ENCODE measurements at places on chromosomes 5 and 9.

DNA sequence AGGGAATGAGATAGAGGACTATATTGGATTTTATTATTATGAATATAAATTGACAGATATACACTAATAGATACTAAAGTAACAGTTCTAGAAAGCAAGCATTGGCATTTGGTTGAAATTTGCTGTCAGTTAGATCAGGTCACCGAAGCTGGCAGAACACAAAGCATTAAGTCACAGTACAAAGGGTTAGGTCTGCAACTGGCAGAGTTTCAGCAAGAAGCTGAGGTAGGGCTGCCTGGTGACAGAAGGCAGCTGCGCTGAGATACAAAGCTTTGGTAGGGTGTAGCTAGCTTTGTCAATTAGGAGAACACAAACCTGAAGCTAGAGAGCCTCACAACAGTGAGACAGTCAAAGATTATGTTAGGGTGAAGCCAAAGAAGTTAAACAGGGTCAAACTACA is 6.3 kb upstream of the CSNK1G3 start:
- DNase-seq, result no peak

- DNase-seq, result peak; percentile 84
Measured at GRCh38 chr9:108565651-108566378, 290.0 kb downstream of the ACTL7B start.

DNA sequence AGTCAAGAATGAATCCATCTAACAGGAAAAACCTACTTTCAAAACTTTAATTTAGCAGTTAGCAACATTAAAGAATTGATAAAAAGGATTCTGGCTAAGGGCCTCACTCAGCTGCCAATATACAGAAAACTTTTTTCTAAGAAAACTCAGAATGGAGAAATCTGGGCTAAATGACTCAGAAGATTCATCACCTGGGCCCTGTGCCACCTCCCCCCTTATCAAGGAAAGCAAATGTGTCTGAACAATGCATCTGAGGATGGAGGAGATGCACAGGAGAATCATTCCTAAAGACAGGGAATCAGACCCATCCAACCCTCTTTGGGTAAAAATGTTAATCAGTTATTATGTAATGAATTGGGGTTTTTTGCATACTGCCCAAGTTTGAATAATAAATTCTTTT is 592.0 kb upstream of the DMAC1 start:
- DNase-seq, result no peak

DNA sequence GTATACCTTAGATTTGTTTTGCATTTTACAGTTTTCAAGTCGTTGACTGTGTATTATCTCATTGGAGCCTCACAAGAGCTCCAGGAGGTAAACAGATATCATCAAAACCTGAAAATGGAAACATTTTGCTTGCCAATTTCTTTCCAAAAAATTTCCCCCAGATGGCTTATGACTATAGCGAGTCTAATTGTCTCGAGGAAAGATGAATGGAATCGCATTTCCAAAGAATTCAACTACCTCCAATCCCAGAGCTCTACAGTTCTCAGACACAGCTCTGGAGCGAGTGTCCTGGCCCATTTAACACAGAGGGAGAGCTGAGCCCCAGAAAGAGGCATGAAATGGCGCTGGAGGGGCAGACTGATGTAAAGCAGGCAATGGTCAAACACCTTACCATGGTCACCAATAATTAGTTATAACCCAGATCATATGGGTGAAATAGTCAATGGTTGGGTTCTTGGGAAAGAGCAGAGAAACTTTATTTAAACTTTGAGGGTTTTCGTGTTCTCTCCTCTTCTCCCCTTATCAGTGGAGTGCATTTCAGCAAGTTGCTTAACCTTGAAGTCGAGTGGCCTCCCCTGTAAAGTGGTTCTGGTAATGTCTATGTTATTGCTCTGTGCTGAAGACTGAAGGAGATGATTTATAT is 168.2 kb downstream of the ZDHHC21 start:
- DNase-seq, result no peak

DNA sequence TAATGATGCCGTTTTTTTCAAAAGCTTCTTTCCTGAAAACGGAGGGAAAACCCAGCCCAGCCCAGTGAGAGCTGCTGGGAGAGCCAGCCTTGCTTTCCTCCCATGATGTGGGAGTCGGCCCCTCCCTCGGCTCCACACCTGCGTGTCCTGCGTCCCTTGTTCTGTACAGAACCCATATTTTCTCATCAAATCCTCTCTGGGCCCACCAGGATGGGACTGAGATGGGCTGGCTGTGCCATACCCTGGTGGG is 8.9 kb downstream of the FLT4 start:
- DNase-seq, result no peak

- no peak for DNase-seq
Measured at GRCh38 chr5:110752953-110753352, 14.1 kb downstream of the SLC25A46 start.

- no peak for DNase-seq
Measured at GRCh38 chr9:18074041-18074440, 399.9 kb upstream of the ADAMTSL1 start.

DNA sequence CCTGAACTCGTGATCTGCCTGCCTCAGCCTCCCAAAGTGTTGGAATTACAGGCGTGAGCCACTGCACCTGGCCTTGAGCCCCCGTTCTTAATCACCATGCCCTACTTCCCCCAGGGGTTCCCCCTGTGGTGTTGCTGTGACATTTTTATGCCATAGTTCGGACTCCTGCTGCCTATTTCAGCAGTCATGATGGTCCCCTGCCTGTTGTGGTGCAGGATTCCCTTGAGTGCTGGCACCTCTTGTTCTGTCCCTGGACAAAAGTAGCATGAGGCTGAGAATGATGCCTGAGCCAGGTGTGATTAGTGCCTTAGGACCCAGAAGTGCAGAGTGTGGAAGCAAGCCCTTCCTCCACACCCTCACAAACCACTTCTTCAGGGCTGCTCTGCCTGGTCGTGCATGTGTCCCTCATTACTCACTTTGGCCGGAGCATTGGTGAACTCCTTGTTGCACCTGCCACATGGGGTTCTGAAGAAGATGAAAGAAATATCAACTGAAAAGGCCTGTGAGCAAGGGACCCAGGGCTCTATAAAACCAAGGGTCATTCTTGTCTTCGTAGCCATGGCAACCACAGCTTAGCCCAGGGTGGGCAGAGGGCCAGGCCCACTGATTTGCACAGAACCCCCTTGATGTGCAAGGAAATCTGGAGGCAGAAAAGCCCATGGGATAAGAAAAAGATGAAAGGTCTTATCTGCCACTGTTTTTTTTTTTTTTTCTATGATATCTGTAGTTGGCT is 228.0 kb downstream of the NTRK2 start:
- no peak for DNase-seq

- no peak for DNase-seq
Measured at GRCh38 chr9:21679432-21679831, 123.0 kb upstream of the MTAP start.

GRCh38 chr5:61416010-61416409 is 84.0 kb downstream of the ZSWIM6 start:
- no peak for DNase-seq

GRCh38 chr9:134399435-134400056 is 73.3 kb downstream of the RXRA start:
- peak; percentile 54 for DNase-seq

DNA sequence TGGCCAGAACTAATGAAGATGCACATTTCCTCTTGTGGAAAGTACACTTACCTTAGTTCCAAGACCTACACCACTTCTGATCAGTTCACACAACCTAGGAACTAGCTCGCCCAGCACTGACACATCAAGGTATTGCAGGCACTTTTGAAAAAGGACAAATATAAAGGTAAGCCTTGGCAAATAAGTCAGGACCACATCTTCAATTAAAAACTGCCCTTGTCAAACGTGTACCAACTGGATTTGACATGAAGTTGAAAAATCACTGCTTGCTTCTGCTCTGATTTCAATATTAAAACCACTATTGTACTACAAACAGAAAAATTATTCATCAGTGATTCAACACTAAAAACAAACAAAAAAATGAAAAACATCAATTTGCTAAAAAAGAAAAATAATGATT is 45.0 kb upstream of the OR2K2 start:
- no peak for DNase-seq

GRCh38 chr9:129323376-129323998 is 145.4 kb upstream of the IER5L start:
- DNase-seq, result no peak

DNA sequence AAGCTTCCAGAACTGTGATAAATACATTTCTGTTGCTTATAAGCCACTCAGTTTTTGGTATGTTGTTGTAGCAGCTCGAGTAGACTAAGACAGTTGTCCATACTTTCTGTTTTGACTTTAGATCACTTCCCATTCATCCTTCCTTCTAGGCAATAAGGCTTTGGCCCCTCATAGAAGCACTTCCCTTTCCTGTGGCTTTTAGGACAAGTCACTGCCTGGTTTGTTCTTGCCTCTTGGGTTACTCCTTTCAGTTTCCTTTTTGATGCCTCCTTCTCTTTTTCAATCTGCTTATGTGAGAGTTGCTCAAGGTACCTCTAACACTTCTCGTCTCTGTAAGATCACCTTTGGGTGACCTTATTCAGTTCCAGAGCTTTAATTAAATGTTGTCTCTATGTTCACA is 72.4 kb upstream of the NTRK2 start:
- DNase-seq, result peak; percentile 1

DNA sequence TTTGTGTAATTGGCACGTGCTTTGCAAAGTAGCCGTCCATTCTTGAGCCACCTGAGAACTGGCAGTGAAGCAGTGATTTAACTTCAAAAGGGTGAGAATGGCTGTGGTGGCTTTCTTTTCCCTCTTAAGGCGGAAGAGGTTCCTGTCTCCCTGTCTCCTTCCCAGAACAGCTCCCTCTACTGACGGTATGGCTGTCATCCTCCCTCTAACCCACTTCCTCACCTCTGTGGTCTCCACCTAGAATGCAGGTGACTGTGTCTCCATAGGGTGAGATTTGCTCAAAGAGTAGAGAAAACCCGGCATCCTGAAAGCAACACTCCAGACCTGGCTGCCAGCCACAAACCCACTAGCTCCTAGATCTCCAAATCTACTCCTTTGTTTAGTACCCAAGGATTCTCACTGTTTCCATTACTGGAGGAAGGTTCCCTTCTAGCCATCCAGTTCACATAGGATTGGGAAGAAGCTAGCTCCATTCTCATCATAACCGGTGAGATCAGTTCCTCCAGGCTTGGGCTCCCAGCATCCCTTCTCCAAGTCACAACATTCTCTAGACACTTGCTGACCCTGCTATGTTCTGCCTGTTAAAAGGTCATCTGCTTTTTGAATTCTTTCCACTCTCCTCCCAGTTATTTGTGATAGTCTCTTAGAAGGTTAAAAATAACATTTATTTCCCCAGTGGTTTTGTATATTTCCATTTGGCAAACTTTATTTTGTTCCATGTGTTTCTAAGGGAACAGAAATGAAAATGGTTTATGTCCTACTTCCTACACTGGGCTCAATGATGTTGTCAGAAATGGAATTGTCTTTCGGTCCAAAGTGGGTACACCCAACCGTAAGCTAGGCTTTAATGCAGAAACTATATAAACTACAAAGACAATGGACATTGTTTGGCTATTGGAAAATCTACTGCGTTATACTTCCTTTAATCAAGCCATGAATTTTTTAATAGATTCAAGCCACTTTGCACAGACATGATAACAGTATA is 269.4 kb downstream of the CWC27 start:
- no peak for DNase-seq

GRCh38 chr5:55324815-55325418 is 17.1 kb downstream of the MTREX start:
- DNase-seq, result peak; percentile 80

- peak; percentile 33 for DNase-seq
Measured at GRCh38 chr5:151758141-151758429, 346 bp downstream of the ATOX1 start.

GRCh38 chr9:8267636-8268035 is 468.1 kb upstream of the DMAC1 start:
- no peak for DNase-seq

- no peak for DNase-seq
Measured at GRCh38 chr5:112479418-112479817, 60.3 kb upstream of the EPB41L4A start.

DNA sequence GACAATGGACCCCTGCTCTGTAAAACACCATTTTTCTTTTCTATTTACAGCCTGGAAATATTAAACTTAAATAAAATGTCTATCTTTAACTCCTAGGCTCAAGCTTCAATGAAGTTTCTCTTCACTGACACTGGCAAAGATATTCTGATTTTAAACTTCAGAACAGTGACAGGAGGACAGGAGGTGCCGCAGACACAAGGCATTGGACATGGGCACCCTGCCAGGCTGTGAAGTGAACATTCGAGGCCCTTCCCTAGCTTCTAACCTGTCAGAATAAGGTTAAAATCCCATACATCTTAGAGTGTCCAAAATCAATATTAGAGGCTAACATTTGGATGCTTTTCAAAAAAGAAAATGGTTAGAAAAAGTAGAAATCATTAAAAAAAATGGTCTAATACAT is 9.2 kb downstream of the SEMA5A start:
- no peak for DNase-seq

GRCh38 chr9:1051584-1052275 is 1.6 kb downstream of the DMRT2 start:
- DNase-seq, result peak; percentile 66

DNA sequence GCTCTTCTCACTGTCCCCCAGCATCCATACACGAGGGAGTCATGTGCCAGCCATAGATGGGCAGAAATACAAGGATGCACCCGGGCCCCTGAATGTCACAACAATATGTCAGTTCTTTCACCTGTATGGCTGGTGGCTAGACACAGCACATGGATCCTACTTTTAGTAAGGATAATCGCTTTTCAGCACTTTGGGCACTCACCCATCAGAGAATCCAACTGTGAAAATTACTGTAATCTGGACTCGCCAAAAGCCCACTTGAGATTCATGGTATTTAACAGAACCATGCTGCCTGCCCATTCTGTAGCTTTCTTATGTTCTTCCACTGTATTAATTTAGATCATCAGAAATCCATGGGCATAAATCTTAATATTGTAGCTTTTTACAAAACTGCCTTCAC is 124.8 kb downstream of the FRMD3 start:
- DNase-seq, result no peak

DNA sequence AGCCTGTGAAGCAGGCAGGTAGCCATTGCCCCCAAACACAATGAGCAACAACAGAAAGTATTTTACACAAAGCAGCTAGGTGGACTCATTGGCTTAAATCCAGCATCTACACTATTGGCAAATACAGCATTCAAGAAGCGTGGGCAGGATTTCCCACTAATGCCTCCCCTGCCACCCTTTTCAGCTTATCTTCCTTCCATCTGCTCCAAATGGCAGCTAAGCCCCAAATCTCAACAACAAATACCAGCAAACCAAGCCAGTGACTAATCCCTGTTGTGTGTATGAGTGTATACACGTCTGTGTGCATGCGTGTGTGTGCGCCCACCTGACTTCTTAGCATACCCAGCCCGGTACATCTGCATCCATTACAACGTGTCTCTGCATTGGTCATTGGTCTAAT is 151.2 kb upstream of the WWC1 start:
- DNase-seq, result no peak

DNA sequence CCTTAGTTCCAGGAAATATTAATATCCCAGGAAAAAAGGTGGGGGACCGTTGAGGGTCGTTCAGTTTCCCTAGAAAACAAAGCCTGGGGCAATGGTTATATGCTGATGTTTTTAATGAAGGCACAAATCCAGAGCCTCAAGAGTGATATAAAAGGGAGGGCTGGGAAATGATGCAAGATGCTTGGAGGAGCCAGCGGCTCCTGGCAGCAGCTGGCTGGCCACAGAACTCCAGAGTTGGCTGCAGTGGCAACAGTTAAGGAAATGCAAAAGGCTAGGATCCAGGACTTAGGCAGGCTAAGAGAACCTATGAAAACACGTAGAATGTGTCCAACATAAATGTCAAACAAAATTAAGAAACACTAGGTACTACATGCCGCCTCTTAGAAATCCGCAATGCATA is 31.0 kb upstream of the B4GALT1 start:
- DNase-seq, result no peak

Measured in hematopoietic multipotent progenitor cell treated with erythropoietin and hydrocortisone succinate and interleukin-3 and kit ligand, for 4 days (in vitro differentiated cells).